ENCODE measurements at places on chromosomes 5 and 9.
A peak's percentile ranks its signal among the peaks of the same experiment; 100 is the strongest.

GRCh38 chr5:136192015-136192525 is 892 bp downstream of the SMIM32 start:
- no peak for DNase-seq

GRCh38 chr5:127428276-127428675 is 89.2 kb upstream of the PRRC1 start:
- DNase-seq: no peak

DNA sequence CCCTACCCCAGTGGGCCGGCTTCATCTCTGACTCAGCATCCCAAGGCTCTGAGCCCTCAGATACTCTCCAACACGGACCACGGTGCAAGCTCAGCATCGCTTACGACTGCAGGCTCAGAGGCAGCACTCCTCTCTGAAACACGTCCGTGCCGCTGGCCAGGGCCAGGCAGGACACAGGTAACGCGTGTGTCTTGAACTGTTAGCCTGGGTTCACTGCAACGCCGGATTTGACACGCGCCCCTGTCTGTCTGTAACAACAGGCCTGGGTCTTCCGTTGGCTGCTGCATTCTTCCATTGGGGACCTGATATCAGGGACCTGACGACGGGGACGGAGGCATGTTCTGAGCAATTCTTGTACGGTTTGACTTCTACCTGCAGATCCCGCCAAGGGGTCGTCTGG is 6.4 kb downstream of the SLC6A3 start:
- DNase-seq: no peak

GRCh38 chr9:76690246-76690972 is 73.8 kb upstream of the PCA3 start:
- no peak for DNase-seq

DNA sequence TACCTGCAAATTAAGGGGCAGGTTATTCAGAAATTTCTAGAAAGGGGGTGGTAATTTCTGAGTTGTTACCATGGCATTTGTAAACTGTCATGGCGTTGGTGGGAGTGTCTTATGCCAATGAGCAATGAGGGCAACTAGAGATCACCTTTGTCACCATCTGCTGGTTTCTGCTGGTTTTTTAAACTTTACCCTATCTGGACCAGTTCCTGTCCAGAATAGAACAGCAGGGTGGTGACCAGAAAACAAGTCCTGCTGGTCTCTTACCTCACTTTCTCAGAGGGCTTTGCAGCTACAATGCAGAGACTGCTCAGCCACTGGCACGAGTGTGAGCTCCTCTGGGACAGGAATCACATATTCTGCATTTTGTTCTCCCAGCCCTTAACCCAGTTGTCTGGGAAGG is 51.4 kb downstream of the FAM114A2 start:
- no peak for DNase-seq

DNA sequence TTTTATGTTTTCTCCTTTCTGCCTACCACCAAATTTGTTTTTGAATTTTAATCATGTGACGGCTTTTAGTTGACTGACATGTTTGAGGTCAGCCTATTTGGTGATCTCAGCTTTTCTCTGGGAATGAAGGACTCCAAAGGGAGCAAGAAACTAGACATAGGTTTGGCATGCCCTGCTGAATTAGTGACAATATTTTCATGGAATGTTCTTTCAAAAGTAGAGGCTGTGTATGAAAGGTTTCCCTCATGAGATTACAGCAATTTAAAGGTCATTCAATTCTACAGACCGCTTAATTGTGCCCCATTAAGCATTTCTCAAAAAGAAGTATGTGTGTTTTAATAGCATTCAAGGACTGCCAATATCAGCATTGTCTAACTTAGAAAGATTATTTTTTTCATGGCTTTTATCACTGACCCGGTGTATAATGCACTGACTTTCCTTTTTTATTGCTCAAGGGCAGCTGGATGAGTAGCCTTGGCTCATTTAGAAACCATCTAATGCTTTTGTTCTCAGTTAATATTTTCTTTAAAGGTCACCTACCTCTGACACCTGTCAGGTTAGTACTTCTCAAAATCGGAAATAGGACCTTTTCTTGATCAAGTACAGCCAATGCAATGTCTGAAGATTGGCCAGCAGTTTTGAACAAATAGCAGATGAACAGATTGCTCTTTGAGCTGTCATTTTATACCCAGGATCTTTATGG is 8.1 kb upstream of the MLLT3 start:
- no peak for DNase-seq

- DNase-seq: no peak
Observed at GRCh38 chr5:154103233-154103632, 64.5 kb downstream of the MFAP3 start.

DNA sequence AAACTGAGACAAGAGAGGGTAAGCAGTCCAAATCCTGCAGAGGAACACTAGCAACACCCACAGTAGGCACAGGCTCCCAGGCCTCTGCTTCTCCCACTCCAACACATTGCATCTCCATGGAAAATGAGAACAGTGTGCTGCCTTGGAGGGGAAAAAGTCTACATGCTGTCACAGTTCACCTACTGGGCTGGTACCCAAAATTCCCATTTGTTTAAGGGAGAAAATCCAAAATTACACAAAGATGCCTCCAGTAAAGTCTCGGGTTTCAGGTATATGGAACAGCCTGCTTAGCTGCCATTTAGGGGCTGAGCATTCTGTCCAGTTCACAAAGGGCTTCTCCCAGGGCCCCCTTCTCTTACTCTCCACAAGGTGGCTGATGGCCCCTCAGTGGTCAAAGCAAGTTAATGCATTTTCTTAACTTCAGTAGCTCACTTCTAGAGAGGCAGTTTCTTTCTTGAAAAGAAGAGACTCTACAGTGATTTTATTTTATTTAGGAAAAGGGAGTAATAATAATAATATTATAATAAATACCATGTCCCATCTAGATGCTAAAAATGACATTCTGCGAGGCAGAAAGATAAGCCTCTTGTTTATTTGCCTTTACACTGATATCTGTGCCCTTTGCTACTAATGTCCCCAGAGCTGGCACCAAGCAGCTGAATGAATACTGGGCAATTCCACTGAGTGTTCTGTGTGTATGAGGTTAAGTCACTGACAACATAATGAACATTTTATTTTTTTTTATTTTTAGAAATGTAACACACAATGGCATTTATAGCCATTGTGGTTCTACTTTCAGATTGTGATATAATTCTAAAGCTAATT is 89.4 kb downstream of the RGS7BP start:
- DNase-seq: no peak

DNA sequence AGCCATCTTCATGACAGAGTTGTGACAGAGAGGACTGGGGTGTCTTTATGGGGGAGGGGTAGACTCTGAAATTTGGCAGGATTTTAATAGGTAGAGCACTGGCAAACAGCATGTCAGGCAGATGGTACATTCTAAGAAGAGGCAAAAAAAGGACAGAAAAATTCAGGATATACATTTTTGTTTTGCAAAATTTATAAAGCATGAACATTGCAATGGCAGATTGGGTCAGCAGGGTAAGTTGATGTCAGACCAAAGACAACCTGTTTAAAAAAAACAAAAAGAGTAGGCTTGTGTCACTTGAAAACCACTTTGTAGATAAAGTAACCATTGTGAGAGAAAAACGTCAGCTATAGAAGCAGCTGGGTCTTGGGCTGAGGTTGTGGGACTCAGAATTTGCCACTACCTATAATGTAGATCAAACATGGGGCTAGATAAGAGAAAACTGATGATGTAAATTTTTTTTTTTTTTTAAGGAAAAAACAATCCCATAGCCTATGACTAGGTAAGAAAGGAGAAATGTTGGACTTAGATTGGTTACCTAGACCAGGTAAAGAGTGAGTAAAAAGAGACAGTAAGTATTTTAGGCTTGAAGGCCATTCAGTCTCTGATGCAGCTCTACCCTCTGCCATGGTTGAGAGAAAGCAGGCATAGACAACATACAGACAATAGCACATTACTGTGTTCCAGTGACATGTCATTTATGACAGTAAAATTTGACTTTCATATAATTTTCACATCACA is 8.3 kb downstream of the CAMK4 start:
- no peak for DNase-seq

- DNase-seq: no peak
Observed at GRCh38 chr9:71755869-71756268, 12.4 kb downstream of the CEMIP2 start.

GRCh38 chr9:126157423-126157822 is 169.2 kb upstream of the MVB12B start:
- DNase-seq: no peak

GRCh38 chr9:117547904-117548303 is 133.0 kb upstream of the ASTN2 start:
- DNase-seq: no peak

DNA sequence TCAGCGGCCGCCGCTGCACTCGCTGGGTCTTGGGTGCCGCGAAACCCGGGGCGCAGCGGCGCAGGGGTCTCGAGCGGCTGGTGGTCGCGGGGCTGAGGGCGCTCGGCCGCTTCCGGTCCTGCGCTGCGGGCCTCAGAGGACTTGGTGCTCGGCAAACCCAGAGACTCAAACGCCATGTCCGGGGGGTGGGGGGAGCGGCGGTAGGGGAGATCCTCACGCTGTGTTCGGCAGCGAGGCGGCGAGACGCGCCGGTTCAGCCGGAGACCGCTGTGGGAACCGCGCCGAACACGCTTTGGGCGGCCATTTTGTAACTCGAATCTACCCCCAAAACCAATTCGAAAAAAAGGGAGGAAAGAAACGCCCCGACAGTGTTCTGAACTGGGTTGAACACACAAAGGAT is 317.5 kb upstream of the CDH18 start:
- no peak for DNase-seq

DNA sequence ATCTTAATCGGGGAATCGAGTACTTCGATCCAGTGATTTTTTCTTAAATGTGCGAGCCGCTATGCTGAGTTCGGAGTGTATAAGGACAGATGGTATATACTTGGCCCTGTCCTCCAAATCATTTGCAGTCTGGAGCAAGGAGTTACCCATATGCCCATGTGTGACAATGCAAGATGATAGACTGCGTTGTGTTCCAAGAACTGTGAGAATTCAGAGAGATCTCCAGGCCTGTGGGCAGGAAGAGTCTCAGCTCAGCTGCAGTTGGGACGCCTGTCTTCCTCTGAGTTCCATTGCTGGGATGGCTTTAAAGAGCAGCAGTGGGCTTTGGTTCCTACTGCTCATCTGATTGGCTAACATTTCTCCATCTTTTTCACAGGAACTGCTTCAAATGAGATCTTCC is 106.6 kb downstream of the ADAMTS16 start:
- no peak for DNase-seq

GRCh38 chr9:68496356-68496755 is 44.3 kb downstream of the TMEM252 start:
- no peak for DNase-seq

GRCh38 chr5:144815131-144815530 is 644.5 kb downstream of the KCTD16 start:
- DNase-seq: no peak

GRCh38 chr5:57915536-57915935 is 432.9 kb upstream of the ACTBL2 start:
- DNase-seq: no peak

- no peak for DNase-seq
Observed at GRCh38 chr5:115369430-115370144, 73.1 kb upstream of the CCDC112 start.

DNA sequence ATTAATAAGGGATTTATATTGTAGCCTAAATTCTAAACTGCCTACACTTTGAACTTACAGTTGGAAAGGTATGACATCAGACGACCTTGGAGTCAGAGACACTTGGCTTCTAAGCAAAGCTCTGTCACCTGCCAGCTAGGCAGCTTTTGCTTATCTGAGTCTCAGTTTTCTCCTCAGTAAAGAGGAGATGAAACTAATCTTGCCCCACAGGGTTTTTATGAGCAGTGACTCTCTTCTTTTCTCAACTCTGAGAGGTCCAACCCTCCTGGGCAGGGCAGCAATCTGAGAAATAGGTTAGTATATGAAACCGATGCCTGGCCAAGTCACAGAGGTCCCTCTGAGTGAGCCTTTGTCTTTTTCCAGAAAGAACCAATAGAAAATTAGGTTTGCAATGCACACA is 53.9 kb downstream of the WDR36 start:
- no peak for DNase-seq

DNA sequence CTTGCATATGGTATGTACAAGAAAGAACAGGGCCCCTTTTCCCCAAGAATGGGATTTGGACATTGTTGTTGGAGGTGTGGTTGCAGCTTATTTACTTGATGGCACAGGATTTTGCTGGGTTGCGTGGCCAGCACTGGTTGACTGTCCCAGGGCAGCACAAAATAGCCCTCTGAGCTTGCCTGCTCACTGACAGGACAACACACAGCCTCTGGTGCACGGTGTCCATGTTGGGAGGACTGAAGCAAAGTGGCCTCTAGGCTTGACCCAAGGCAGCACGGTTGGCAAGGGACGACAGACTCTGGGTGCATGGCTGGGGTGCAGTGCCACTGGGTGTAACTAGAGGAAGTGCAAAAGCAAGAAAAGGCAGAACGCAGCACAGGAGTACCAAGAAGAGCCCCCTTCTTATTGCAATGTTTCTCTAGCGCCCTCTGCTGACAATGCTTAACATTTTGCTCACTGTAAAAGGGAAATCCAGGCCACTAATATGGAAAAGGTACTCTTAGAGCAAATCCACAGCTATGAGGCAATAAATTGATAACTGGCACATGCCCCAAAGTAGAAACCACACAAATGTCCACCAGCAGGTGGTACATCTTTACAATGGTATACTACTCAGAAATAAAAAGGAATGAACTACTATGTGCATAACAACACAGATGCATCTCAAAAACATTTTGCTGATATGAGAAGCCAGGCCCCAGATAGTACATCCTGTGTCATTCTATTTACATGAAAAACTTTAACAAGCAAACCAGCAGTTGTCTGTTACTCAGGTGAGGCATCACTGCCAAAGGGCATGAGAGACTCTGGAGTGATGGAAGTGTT is 47.4 kb upstream of the BARX1 start:
- peak; percentile 43 for DNase-seq

GRCh38 chr5:178256746-178257145 is 24.1 kb upstream of the PHYKPL start:
- no peak for DNase-seq
